ENCODE measurements at places on chromosomes 6 and 20.

DNA sequence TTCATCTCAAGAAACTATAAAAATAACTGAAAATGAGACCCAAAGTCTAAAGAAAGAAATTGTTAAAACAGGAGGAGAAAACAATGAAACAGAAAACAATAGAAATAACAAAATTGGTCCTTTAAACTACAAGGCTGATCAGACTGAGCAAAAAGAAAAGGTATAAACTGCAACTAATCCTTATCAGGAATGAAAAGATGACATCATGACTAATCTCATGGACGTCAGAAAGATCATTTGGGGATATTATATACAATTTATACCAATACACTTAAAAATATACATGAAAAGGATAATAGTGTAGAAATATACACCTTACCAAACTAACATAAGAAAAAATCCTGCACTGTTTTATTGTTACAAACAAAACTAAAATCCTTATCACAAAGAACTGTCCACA, 315.6 kb downstream of the TAF4 start:
- no peak for DNase-seq

- DNase-seq = peak; percentile 78
Measured at GRCh38 chr6:162706232-162706631, 21.3 kb downstream of the PRKN start.

- DNase-seq = no peak
Measured at GRCh38 chr6:68159433-68159832, 475.6 kb upstream of the ADGRB3 start.

- no peak for DNase-seq
Measured at GRCh38 chr6:70215460-70216108, 87.3 kb downstream of the COL9A1 start.

DNA sequence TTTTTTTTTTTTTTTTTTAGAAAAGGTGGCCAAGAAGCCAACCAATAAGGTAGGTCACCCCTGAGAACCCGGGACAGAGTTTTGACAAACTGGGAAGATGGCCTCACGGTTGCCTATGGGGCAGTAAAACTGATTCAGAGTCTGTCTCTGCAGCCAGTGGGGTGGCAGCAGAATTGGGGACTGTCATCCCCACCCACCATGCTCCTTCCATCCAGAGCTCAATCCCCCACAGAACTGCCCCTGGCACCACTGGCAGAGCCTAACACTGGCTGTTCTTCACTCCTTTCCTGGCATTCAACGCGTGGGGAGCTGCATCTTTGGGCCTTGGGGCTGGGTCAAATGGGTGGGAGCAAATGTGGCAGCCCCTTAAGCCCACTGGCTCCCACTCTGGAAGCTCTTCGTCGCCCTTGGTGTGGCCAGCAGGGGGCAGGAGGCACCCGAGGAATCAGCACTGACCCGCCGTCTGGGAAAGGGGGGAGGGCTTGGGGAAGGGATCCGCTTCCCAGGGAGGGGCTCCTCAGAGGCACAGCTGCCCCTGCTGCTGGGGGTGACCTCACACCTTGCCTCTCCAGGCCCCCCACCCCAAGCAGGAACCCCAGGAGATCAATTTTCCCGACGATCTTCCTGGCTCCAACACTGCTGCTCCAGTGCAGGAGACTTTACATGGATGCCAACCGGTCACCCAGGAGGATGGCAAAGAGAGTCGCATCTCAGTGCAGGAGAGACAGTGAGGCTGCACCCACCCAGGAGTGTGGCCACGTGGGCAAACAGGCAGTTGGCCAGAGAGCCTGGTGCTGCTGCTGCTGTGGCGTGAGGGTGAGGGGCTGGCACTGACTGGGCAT, 10.4 kb downstream of the CD40 start:
- DNase-seq = peak; percentile 59
